ENCODE measurements at places on chromosomes 4 and X. TPM values are rescaled to one million over a fixed set of nuclear protein-coding genes. Genes with fewer than 3 reads are reported as not detected.

The DUX4 gene
- not detected for total RNA-seq

The ATP8A1 gene
- total RNA-seq: 37.2 TPM

DNA sequence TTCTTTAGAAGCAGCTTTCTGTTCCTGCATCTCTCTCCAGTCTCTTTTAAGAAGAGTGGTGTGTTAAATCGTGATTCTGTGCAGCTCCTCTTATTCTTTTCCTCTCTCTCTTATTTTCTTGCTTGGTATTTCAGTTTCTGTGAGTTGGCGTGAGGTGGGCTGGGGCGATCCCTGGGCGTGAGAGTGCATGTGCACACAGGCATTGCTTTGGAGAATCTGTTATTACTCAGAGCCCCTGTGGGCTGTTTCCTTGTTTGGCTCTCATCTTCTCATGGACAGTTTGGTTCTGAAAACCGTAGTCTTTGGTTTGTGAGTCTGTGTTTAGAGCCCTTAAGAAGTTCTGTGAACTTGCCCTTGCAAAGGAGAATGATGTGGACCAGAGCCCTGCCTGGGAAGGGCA, 97.2 kb upstream of the CLNK start:
- DNase-seq: no peak

The SYNPO2 gene
- 0.60 TPM for total RNA-seq

GRCh38 chrX:68695206-68695845, 47.9 kb downstream of the STARD8 start:
- no peak for DNase-seq
